ENCODE measurements at places on chromosomes 4 and X. TPM values are rescaled to one million over a fixed set of nuclear protein-coding genes. Genes with fewer than 3 reads are reported as not detected.

KCND1 gene
- total RNA-seq, result 0.36 TPM

FDCSP gene
- not detected for total RNA-seq

SASH3 gene
- total RNA-seq, result not detected

TRPC3 gene
- total RNA-seq, result not detected

ITGB1BP2 gene
- 4.9 TPM for total RNA-seq

NPY1R gene
- total RNA-seq, result 0.13 TPM

CTAG2 gene
- total RNA-seq, result not detected

UGT8 gene
- total RNA-seq, result not detected

CXCL10 gene
- not detected for total RNA-seq

CYBB gene
- not detected for total RNA-seq

TEX13D gene
- total RNA-seq, result not detected

PAGE4 gene
- total RNA-seq, result not detected

ESX1 gene
- total RNA-seq, result not detected

TMEM271 gene
- total RNA-seq, result not detected

AKAP14 gene
- total RNA-seq, result not detected

TDO2 gene
- total RNA-seq, result not detected

SHROOM2 gene
- 14.1 TPM for total RNA-seq

ARHGAP36 gene
- total RNA-seq, result under 0.01 TPM

RXFP1 gene
- not detected for total RNA-seq

PPP1R3F gene
- 1.9 TPM for total RNA-seq

GRIA3 gene
- total RNA-seq, result 0.07 TPM

RAB9B gene
- total RNA-seq, result 0.40 TPM

GABRB1 gene
- not detected for total RNA-seq

SATL1 gene
- total RNA-seq, result not detected

CORIN gene
- total RNA-seq, result under 0.01 TPM

SNX25 gene
- total RNA-seq, result 39.0 TPM

LEF1 gene
- not detected for total RNA-seq

BEX5 gene
- not detected for total RNA-seq

GAGE12G gene
- not detected for total RNA-seq

DMRTC1 gene
- not detected for total RNA-seq

BBS12 gene
- 2.8 TPM for total RNA-seq

DRD5 gene
- not detected for total RNA-seq

NEIL3 gene
- 14.1 TPM for total RNA-seq

SLC49A3 gene
- 2.4 TPM for total RNA-seq

SPANXN4 gene
- total RNA-seq, result not detected

PRPS1 gene
- total RNA-seq, result 43.4 TPM

CXorf65 gene
- total RNA-seq, result not detected

HMGN5 gene
- total RNA-seq, result 2.7 TPM

PTPN13 gene
- total RNA-seq, result 7.2 TPM
